ENCODE measurements at places on chromosomes 5 and 9.

DNA sequence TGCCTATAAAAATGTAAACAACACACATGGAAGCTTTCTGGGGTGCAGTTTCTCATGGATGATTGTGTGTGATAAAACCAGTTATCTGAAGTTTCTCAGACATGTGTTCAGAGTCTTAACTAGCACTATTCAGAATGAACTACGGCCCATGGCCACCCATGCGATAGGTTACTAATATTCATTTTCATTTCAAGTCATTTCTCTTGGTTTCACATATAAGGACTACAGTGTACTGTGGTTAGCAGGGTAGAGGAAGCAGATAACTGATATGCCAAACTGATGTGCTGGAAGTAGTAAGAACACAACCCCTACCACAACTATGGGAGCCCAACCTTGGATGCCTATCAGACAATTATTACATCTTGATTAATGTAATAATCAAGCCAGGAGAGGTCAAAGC lies 372.1 kb downstream of the DTWD2 start:
- no peak for DNase-seq

DNA sequence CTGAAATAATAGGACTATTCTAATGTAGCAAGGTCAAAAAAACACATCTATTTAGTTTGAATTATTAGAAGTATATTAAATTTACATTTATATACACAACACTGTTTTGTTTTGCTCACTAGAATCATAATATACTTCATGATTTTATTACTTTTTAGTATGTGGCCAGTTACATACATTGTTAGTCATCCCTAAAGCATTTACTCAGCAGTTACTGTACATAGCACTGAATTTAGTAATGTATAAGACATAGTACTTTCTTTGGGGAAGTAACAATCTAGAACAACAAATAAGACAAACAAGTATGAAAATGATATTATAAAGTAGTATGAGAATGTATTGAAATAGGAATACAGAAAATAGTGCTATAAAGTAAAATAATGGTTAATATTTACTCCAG lies 28.2 kb downstream of the ERCC8 start:
- no peak for DNase-seq

DNA sequence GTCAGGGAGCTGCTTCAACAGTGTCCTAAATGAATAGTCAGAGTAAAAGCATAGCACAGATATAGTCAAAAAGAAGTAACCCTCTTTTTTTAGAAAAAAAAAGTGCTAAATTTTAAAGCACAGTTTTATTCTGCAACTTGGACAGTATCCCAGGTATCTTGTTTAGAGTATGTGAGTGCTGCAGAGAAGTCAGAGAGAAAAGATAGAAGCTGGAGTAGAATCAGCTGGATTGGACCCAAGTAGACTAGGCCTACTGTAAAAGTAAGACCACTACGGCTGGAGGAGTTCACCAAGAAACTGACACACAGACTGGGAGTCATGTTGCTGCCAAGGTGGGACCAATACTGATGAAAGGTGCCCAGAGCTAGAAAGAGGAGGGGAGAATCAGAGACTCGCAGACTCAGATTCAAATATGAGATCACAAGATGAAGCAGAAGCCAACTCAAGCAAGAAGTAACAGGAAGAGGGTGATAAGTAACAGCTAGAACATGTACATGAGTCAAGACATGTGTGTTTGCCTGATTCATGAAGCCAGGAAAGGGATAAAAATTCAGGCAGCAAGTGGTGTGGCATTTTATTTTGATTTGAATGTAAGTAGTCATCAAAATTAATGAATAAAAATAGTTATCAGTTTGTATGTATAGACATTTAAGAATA lies 25.6 kb upstream of the TUSC1 start:
- DNase-seq = no peak

- no peak for DNase-seq
Observed at GRCh38 chr5:156912869-156913268, 50.2 kb downstream of the TIMD4 start.

GRCh38 chr5:31408814-31409213 lies 123.1 kb downstream of the DROSHA start:
- DNase-seq = no peak

DNA sequence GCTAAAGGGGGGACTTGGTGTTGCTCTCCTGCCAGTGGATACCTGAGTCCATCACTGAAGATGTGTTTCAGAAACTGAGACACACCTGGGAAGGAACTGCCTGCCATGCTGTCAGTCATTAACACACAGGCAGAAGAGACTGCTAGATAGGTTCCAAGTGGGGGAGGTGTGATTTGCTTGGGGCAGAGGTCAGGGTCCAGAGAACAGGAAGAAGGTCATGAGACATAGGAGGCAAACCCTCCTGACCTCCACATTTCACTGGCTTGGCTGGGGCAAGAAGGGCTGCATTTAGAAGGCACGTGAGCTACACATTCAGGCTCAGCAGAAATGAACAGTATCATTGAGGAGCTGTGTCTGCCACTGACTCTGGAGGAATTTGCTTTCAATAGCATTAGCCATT lies 215.8 kb downstream of the HSPA4 start:
- DNase-seq = no peak

DNA sequence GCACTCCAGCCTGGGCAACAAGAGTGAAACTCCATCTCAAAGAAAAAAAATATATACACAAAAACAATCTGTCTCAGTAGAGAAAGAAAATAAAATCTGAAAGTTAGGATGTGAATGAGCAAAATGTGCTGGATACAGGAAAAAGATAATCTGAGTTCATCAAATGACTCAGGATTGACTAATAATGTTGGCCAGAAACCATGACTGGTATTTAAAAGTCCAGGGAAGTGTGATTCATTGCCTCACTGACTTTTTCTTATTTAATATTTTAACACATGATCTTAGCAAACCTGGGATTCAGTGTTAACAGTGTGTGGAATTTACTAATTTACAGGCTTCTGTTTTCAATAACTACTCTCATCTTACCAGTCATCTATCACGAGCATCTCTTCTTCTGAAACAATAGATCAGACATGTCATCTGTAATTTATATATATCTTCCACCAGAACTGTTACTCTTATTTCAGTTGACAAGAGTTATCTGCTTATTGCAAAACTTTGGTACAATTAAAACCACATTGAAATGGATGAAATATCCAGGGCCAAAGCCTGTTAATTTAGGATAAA lies 256.7 kb downstream of the CDH12 start:
- DNase-seq = no peak

GRCh38 chr5:150946351-150946905 lies 41.6 kb upstream of the ZNF300 start:
- no peak for DNase-seq

DNA sequence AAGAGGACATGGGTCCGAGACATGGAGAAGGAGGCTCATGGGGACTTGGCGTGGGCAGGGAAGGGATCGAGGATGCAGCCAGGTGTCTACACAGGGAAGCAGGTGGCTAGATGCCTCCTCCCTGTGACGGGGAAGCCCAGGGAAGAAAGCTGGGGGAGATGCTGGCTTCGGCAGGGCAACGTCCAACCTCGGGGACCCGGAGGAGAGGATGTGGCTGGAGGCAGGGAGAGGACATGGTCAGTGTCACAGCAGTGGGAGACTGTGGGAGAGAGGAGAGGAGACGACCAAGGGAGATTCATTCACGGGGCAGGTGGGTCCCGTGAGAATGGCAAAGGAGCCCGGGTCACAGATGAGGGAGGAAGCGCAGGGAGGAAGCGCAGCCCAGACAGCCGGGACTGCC lies 73.2 kb upstream of the PHYKPL start:
- DNase-seq = no peak

DNA sequence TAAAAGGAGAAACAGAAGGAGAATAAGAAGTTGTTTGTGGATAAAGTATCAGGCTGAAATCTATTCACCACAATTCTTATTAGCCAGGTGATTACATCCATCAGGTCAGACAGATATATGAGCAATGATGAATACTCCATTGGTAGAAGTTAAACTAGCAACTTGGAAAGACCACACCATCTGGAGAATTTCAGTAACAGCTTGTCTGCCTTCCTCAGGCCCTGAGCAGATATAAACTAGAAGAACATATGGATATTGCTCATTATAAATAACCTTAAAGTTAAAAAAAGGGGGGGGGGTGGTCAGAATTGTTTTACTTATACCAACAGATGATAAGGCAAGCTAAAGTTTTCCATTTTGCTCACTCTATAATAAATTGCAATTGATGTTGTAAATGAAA lies 10.4 kb downstream of the DAB2 start:
- DNase-seq = no peak

- peak; percentile 23 for DNase-seq
Observed at GRCh38 chr9:33264003-33264472, 470 bp downstream of the BAG1 start.

DNA sequence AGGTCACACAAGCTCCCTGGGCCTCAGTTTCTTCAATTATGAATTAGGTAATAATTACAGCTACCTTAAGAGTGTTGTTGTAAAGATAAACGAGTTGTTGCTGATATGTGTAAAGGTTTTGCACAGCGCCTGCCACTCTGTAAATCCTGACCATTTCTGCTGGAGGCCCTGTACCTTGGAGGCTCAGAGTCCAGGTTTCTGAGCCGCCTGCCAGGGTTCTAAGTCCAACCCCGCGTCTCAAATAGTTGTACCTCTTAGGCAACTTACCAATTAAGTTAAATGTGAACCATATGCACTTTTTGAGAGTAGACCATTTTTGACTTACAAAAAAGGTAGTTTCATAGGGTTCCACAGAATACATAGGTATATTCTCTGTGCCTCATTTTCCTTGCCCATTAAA lies 156.8 kb upstream of the KLF9 start:
- DNase-seq = no peak

- DNase-seq = no peak
Observed at GRCh38 chr5:68271124-68271523, 55.6 kb downstream of the PIK3R1 start.

DNA sequence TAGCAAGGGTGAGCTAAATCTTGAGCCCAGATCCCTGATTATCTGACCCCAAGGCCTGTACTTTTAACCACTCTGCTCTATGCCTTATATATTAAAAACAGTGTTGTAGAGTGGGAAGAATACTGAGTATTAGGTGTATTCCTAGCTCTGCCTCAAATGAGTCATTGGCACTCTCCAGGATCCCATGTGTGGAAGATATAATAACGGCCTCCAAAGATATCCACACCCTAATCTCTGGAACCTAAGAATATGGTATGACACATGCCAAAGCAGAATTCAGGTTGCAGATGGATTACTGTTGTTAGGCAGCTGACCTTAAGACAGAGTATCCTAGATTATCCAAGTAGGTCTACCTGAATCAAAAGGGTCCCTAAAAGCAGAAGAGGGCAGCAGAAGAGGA lies 110.8 kb downstream of the ADRB2 start:
- no peak for DNase-seq

DNA sequence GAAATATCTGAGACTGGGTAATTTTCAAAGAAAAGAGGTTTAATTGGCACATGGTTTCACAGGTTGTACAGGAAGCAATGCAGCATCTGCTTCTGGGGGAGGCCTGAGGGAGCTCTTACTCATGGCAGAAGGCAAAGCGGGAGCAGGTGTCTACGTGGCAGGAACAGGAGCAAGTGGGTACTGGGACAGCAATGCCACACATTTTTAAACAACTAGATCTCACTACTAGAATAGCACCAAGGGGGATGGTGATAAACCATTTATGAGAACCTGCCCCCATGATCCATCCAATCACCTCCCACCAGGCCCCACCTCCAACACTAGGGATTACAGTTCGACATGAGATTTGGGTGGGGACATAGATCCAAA lies 47.6 kb upstream of the HOMER1 start:
- no peak for DNase-seq

- no peak for DNase-seq
Observed at GRCh38 chr5:165015547-165015946, 1510.1 kb downstream of the MAT2B start.

GRCh38 chr5:143806579-143806978 lies 5.4 kb upstream of the HMHB1 start:
- no peak for DNase-seq

GRCh38 chr5:176334031-176334770 lies 27.4 kb downstream of the KIAA1191 start:
- DNase-seq = no peak

- no peak for DNase-seq
Observed at GRCh38 chr5:55668356-55668755, 43.8 kb downstream of the SLC38A9 start.

GRCh38 chr5:163498886-163499285 lies 6.5 kb upstream of the MAT2B start:
- DNase-seq = no peak

DNA sequence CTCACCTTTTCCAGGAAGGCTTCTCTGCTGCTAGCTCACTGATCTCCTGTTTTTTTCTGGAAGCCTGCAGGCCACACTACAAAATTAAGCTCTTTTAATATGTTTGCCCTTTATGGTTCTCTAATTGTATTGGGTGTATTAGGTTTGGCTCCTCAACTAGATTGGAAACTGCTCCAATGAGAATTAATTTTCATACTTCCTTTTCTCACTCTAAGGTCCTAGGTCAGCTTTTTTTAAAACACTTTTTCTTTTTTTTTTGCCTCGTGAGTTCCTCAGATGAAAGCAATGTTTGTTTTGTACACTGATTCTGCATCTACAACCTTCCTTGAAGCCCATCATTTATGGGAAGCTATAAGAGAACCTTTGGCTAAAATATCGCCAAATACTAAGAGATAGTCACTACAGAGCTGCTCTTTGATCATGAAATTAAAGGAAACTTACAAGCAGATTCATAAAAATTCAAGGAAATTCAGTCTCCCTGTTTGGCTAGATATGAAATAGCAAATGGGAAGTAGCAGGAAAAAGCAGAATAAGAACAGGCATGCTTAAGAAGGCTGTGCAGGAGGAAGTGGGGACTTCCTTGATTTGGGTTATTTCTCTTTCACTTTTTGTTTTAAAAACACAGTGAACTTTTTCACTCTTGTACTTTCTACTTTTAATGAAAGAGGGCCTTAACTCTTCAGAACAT lies 55.2 kb upstream of the FYB1 start:
- peak; percentile 43 for DNase-seq

DNA sequence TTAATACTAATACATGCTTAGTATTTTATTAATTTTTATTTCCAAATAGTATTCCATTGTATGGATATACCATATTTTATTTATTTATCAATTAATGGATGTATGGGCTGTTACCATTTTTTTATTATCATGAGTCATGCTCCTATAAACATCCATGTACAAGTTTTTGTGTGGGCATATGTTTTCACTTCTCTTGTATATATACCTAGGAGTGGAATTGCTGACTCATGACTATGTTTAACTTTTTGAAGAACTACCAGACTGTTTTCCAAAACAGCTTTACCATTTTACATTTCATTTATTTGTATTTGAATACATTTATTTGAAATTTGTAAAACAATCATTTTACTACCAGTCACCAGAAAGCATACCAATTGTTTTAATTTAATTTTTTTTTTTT lies 14.1 kb upstream of the LRRC19 start:
- DNase-seq = no peak

DNA sequence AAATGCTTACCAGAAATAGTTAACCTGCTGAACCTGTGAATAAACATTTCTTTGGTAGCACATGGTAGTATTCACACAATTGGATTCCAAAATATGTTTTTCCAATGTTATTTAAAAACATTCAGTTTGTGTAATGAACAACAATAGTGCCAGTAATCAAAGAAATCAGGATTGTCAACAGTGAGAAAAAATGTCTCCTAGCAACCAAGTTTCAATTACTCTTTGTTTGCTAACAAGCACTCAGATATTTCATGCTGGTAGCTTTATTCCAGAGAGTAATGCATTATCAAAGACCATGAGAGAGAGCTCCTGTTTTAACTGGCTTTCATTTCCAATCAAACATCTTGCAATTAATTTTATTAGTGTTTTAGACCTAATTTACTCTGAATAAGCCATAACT lies 768.1 kb upstream of the GRAMD2B start:
- DNase-seq = no peak

- no peak for DNase-seq
Observed at GRCh38 chr5:68303754-68304420, 88.3 kb downstream of the PIK3R1 start.

All from CD4-positive, CD25-positive, alpha-beta regulatory T cell (primary cell).